Tibial nerve (tissue), 4 donors: ENCODE measurements at places on chromosomes 6 and 20.

DNA sequence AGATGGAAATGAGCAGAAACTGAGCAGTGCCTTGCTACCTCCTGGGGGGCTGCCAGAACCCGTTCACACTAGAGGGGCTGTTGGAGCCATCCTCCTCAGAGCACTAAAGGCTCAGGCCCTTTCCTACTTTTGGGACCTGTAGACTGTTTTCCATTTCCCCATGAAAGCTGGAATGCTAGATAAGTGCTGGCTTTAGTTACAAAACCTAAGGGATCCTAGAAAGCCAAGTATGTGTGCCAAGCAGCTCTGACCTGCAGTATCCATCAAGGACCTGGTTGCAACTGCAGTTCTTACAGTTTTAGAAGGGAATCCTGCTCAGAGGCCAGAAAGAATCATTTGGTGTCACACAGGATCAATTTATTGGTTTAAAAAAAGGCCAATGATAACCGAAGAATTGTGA is 176.7 kb upstream of the COL21A1 start:
- DNase-seq: no peak

DNA sequence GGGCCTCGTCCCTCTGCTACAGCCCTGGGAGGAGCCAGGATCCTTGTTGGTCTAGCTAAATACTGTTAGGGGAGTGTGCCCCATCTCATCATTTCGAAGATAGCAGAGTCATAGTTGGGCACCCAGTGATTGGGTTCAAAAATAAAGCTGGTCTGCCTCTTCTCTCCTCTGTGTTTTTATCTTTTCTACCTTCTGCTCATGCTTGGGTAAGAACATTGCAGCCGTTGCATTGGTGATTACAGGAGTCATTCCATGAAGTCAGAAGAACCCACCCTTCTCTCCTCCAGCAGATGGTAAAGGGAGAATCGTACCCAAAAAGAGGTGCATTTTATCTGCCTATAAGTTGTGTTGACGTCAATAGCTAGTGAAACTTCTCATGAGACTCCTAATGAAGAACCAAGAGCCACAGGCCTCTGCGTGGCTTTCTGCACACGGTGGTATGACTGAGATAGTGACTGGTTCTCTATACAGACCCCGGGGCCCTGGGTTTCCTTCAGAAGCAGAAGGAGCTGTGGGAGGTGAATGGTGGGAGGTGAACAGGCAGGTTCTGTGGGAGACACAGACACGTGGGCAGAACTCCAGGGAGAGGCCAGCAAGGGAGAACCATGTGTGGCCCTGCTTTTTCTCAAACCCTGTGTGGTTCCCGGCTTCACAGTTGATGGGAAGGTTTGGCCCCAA is 5.7 kb upstream of the FAM209A start:
- DNase-seq: no peak

DNA sequence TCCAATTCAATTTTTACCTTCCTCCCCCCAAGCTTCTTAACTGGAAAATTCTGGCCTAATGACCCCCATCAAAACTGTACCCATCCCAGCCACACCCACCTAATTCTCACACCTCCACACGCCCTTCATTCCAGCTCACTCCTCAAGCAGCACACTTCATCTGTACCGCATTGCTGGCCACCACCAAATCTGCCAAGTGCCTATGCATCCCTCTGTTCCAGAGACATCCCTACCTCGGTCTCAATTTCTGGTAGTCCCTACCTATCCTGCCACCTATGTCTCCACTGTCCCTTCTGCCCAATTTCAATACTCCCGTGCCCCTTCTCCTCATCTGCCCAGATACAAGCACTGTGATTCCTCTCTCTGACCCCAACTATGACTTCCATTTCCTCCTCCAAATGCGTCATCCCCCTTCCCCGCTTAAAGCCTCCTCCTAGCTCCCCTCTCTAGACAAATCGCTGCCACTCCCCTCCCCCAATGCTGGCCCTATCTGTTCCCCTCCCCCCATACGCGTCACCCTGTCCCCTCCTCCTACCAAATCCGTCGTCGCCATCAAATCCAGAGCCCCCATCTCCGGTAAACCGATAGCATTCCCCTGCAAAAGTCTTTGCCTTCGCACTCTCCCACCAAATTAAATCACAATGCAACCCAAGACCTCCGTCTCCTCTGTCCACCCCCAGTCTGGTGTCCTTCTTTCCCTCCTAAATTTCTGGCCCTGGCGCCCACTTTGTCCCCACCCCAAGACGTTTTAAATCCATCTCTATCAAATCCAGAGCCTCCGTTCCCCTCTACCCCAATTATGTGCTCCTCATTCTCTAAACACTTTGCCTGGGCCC is 1.2 kb downstream of the MTCH1 start:
- DNase-seq: peak; percentile 48

- no peak for DNase-seq
Measured at GRCh38 chr6:122660296-122660695, 50.1 kb downstream of the PKIB start.

GRCh38 chr20:44496976-44497375 is 21.3 kb downstream of the TTPAL start:
- DNase-seq: no peak

DNA sequence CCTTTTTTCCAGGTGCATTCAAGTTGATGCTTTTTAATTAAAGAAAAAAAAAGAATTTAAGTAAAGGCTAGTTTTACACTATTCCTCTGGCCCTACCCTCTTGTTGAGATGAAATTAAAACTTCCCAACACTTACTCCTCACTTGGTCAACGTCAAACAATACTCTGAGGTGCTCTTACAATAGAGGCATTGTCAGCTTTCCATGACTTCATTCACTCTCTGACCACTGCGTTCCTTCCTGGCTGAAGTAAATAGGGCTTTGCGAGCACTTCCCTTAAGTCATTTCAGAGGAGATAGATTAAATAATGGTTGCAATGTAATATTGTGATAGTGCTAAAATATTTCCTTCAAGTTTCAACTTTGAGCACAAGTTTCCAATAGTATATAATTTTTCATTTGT is 229.8 kb upstream of the CEP162 start:
- DNase-seq: no peak

DNA sequence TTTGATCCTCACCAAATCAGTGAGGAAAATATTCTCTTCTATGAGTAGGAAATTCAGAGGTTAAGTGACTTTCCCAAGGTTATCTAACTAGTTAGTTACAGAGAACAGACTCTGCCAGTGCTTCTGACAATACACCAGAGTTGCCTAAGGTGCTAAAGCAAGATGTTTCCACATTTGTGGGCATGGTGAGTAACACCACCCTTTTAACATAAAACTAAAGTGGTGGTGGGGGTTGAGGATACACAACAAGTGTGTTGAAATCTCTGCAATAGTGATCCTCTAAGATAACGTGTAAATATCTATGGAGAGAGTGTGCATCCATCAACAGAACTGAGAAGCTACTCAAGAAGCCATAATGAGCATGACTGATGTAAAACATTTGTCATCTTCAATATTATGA is 11.7 kb downstream of the VNN2 start:
- DNase-seq: no peak

- DNase-seq: no peak
Measured at GRCh38 chr6:111926731-111927302, 53.6 kb upstream of the FYN start.

GRCh38 chr6:52271852-52272460 is 12.6 kb downstream of the MCM3 start:
- no peak for DNase-seq

- no peak for DNase-seq
Measured at GRCh38 chr6:166707045-166707444, 80.0 kb upstream of the RPS6KA2 start.

- DNase-seq: no peak
Measured at GRCh38 chr6:72619883-72620696, 1.8 kb upstream of the KCNQ5 start.

DNA sequence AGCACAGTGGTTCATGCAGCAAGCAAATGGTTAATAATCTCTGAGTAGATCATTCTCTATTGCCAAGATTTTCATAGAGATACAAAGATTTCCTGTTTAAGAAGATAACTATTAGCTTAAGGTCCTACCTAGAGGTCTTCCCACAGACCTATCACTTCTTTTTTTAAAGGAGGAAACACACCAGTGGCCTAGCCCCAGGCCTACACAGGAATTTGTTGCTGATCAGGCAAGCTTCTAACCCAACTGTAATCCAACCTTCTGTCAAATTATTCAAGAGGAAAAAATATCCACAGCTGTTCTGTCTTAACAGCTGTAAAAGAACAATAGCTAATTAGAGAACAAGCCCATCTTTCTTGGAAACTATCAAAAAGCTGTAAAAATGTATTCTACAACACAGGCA is 332.8 kb downstream of the BTBD9 start:
- no peak for DNase-seq

- DNase-seq: no peak
Measured at GRCh38 chr6:132101535-132101934, 150.4 kb upstream of the CCN2 start.

GRCh38 chr6:157717340-157717748 is 105.7 kb upstream of the SNX9 start:
- no peak for DNase-seq

DNA sequence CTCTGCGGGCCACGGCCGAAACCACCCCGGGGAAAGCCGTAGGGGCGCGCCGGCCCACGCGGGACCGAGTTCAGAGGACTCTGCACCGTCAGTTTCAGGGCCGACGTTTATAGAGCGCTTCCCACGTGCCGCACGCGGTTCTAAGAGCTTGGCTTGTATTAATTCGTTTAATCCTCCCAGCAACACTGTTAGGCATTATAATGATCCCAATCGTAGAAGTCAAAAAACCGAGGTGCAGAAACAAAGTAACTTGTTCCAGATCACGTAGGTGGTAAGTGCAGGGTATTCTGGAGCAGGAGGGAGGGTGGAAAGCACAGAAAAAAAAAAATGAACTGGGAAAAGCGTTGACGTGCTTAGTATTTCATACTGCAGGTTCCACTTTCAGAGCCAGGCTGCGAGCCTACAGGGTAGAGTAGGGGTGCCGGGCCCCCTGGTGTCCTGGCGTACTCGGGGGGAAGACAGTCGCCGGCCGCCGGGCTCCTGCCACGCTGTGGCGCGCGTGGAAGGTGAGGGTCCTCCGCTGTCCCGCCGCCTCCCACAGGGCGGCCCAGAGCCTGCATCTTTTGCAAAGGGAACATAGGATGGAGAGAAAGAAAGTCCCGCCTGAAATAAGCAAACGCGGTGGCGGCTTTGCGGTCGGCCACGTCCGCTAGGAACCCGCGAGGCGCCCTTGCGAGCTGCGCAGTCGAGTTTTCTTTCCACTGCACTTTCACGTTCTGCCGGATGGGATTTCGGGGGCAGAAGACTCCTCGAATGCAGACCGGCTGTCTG is 10.2 kb upstream of the FOXF2 start:
- no peak for DNase-seq

GRCh38 chr20:1108437-1108920 is 9.9 kb upstream of the PSMF1 start:
- DNase-seq: peak; percentile 33

DNA sequence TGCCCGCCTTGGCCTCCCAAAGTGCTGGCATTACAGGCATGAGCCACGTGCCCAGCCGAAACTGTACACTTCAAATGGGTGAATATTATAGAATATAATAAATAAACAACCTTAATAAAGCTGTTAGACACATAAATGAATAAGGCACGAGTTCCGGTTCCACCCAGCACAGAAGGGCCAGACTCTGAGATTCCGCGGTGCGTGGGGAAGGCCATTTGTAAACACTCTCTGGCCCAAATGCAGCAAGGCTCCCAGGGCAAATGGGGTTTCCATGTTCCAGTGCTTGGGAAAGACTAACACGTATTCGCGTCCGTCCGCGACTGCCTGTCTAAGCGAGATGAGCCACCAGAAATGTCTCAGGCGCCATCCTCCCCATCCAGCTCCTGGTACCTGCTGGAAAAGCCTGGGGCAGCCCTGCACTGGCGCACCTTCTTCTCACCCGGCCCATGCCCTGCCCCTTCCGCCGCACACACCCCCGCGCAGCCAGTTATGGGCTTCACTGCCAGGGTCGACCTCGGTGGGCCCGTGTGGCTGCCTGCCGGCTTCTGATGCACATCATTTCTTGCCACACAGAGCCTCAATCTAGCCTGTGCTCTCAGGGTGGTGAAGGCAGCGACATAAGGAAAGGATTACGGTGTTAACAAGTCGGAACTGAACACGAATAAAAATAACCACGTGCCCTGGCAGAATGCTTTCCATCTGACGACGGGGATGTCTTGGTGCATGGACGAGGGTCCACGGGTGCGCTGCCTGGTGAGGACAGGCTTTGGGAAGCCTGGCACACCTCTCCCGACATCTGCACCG is 5.5 kb upstream of the LSM14B start:
- no peak for DNase-seq

- no peak for DNase-seq
Measured at GRCh38 chr20:11110535-11110934, 436.7 kb upstream of the JAG1 start.

DNA sequence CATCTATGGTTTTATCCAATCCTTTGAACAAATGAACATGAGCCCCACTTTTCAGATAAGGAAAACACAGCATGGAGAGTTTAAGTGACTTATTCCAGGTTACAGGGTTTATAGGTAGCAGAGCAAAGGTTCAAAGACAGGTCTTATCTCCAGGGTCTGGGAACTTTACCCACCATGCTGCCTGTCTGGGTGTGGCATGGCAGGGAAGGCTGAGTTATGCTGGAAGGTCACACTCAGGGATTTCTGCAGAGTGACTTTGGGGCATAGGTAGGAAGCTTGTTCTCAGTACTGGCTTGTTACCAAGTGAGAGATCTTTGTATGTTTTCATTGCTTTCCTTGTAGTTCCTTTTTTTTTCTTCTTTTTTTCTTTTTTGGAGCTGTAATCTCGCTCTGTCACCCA is 1.8 kb downstream of the ZNF831 start:
- no peak for DNase-seq

- DNase-seq: no peak
Measured at GRCh38 chr6:138996524-138996923, 8.5 kb upstream of the REPS1 start.

GRCh38 chr6:81553216-81553615 is 199.3 kb downstream of the TENT5A start:
- no peak for DNase-seq

GRCh38 chr6:20223141-20223540 is 10.9 kb upstream of the MBOAT1 start:
- no peak for DNase-seq
